SW 1271 (cell line): ENCODE measurements at places on chromosomes 6 and 20.
A peak's percentile ranks its signal among the peaks of the same experiment; 100 is the strongest.

DNA sequence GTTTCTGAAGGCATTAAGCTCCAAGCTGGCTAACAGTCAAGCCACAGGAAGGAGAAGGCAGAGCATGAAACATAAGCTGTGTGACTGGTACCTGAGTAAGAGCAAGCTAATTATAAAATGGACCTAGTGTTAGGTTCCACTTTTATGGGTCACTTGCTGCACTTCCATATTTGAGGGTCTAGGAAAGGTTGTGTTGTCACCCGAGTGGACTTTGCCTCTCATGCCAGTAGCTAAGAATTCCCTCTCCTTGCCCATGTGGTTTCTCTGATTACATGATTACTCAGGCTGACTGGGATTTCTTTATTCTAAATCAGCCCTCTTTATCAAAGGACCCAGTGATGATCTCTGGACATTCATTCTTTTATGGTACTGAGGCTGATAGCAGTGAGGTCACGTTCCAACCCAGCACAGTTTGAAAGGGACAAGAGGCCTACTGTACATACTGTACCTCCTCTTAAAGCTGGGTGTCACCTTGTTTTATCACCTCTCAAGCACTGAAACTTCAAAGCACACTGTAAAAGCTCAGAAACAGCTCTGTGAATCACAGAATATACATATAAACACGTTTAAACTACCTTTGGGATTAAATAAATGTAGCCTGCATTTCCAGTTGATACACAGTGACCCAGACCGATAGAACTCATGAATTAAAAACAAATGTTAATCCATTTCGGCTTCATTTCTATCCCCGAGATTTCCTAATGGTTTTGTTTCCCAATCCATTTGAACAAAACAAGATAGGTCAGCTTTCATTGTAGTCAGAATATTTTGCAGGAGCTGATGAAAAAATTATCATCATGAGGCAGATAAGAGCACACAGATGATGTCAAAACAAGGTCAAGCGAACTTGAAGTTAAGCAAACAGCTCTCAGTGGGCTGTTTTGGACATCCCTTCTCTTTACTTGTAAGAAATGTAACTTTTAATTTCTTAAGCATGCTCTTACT lies 96.5 kb downstream of the ALDH8A1 start:
- no peak for DNase-seq

DNA sequence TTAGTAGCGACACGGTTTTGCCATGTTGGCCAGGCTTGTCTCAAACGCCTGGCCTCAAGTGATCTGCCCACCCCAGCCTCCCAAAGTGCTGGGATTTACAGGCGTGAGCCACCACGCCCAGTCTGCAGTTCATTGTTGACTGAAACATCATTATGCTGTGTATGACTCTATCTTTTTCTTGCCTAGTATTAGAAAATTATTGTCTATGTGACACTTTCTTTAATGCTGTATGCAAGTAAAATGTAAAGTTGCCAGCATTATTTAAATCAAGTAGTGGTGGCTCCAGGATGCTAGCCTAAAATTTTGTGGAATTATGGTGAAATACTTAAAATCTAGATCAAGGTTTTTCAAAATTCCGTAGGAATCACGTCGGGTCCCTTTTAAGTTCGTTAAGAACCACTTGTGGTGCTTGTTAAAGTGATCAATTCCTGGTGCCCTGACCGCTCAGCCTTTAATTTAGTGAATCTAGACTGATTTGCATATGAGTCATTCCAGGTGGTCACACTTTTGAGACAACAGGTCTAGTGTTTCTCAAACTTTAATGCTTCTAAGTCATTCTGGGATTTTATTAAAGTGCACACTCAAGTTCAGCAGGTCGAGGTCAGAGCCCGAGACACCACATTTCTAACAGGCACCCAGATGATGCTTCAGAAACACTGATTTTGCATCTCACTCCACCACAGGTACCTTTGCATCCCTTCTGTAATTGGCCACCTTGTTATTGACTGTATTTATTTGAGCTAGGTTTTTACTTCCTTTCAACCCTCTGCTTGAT lies 132.6 kb upstream of the MTHFD1L start:
- no peak for DNase-seq

- no peak for DNase-seq
Observed at GRCh38 chr6:11201772-11202512, 30.5 kb downstream of the NEDD9 start.

DNA sequence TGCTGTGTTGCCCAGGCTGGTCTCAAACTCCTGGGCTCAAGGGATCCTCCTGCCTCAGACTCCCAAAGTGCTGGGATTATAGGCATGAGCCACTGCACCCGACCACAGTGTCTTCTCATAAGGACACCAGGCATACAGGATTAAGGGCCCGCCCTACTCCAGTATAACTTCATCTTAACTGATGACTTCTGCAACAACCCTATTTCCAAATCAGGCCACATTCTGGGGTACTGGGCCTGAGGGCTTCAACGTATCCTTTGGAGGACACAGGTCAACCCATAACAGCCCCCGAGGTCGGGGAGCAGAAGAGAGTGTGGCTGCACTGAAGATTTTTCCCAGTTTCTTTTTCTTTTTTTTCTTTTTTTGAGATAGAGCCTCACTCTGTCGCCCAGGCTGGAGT lies 39.7 kb downstream of the SUN5 start:
- no peak for DNase-seq

GRCh38 chr20:37274851-37275524 lies 13.4 kb upstream of the GHRH start:
- DNase-seq, result no peak

GRCh38 chr20:3930265-3931206 lies 41.3 kb downstream of the PANK2 start:
- no peak for DNase-seq

- DNase-seq, result no peak
Observed at GRCh38 chr6:34993213-34993612, 104.2 kb downstream of the ANKS1A start.

GRCh38 chr20:23856736-23857135 lies 22.8 kb downstream of the CST5 start:
- DNase-seq, result no peak

- no peak for DNase-seq
Observed at GRCh38 chr6:42971746-42972327, 7.1 kb downstream of the PEX6 start.

- peak; percentile 13 for DNase-seq
Observed at GRCh38 chr6:40308533-40309306, 278.4 kb downstream of the LRFN2 start.

GRCh38 chr20:43863821-43864544 lies 50.7 kb upstream of the TOX2 start:
- DNase-seq, result no peak

- DNase-seq, result no peak
Observed at GRCh38 chr6:84512391-84512790, 252.0 kb downstream of the TBX18 start.

DNA sequence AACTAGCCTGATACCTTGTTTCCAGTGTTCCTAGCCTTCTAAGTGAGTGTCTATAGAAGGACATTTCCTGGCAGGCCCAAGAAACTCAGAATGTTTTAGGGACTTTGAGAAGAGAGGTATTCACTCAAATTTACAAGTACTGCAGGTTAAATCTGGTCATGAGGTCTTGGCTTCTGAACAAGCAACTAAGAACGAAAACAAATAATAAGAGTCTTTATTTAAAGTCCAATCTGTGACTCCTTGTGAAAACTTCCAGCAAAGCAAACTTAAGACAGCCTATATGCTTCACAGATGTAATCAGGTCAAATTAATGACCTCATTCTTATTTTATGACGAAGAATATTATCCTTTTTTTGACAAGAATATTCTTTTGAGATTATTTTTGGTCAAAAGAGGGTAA lies 79.4 kb upstream of the PRSS16 start:
- DNase-seq, result peak; percentile 24

- DNase-seq, result no peak
Observed at GRCh38 chr6:163249651-163250101, 164.8 kb upstream of the QKI start.

GRCh38 chr6:155832596-155832995 lies 377.0 kb upstream of the NOX3 start:
- DNase-seq, result no peak
